CD4-positive, alpha-beta T cell (primary cell): ENCODE measurements at places on chromosomes 16 and 17. TPM values are rescaled to one million over a fixed set of nuclear protein-coding genes. Genes with fewer than 3 reads are reported as not detected.

IL34 gene
- total RNA-seq, result 0.84 TPM

SHISA6 gene
- total RNA-seq, result not detected

TBC1D26 gene
- total RNA-seq, result not detected

ADCY9 gene
- total RNA-seq, result 7.4 TPM

KCTD19 gene
- not detected for total RNA-seq

DNA sequence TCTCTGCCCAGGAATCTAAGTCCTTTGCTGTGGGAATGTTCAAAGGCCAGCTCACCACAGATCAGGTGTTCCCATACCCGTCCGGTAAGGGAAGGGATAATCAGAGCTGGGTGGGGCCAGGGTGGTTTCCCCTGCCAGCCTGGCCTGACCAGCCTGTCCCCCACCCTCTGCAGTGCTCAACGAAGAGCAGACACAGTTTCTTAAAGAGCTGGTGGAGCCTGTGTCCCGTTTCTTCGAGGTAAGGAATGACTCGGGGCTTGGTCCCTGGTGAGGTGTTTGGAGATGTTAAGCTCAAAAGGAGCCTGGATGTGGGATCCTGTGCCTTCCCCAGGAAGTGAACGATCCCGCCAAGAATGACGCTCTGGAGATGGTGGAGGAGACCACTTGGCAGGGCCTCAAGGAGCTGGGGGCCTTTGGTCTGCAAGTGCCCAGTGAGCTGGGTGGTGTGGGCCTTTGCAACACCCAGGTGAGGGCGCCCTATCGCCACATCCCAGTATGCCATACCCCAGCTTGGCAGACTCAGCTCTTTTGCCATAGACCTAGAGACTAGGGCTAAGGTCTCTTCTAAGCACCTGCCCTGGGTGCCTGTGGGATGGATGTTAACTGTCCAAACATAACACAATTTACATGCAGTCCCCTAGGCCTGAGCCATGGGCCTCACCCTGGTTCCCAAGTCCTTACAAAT, 997 bp downstream of the ACADVL start:
- peaks cover 55% of the 10 kb centered on the region for H3K4me1 ChIP-seq
- peak overlapping the region; percentile 70 for H3K4me3 ChIP-seq
- H3K27me3 ChIP-seq, result no peaks in the 10 kb centered on the region
- H3K27ac ChIP-seq, result peak overlapping the region; percentile 79
- peaks cover 41% of the 10 kb centered on the region for H3K36me3 ChIP-seq

- no peak for DNase-seq
- no peaks in the 10 kb centered on the region for H3K27me3 ChIP-seq
- H3K4me3 ChIP-seq, result no peak overlapping the region
- no peaks in the 10 kb centered on the region for H3K4me1 ChIP-seq
Observed at GRCh38 chr16:72921620-72922019, 126.3 kb downstream of the ZFHX3 start.

GRCh38 chr16:88993166-88993761, 16.3 kb upstream of the CBFA2T3 start:
- H3K27me3 ChIP-seq, result no peaks in the 10 kb centered on the region
- DNase-seq, result no peak
- H3K36me3 ChIP-seq, result no peaks in the 10 kb centered on the region
- H3K27ac ChIP-seq, result no peak overlapping the region

GRCh38 chr17:751269-752001, 629 bp downstream of the GEMIN4 start:
- DNase-seq, result peak; percentile 48
- H3K27ac ChIP-seq, result peak overlapping the region; percentile 65
- peak overlapping the region; percentile 59 for H3K4me3 ChIP-seq
- peaks cover 23% of the 10 kb centered on the region for H3K36me3 ChIP-seq

- H3K27ac ChIP-seq, result no peak overlapping the region
- no peaks in the 10 kb centered on the region for H3K36me3 ChIP-seq
- no peak for DNase-seq
- peaks cover 7% of the 10 kb centered on the region for H3K4me1 ChIP-seq
- H3K4me3 ChIP-seq, result no peak overlapping the region
Observed at GRCh38 chr16:3249020-3249419, 7.4 kb downstream of the MEFV start.

DNA sequence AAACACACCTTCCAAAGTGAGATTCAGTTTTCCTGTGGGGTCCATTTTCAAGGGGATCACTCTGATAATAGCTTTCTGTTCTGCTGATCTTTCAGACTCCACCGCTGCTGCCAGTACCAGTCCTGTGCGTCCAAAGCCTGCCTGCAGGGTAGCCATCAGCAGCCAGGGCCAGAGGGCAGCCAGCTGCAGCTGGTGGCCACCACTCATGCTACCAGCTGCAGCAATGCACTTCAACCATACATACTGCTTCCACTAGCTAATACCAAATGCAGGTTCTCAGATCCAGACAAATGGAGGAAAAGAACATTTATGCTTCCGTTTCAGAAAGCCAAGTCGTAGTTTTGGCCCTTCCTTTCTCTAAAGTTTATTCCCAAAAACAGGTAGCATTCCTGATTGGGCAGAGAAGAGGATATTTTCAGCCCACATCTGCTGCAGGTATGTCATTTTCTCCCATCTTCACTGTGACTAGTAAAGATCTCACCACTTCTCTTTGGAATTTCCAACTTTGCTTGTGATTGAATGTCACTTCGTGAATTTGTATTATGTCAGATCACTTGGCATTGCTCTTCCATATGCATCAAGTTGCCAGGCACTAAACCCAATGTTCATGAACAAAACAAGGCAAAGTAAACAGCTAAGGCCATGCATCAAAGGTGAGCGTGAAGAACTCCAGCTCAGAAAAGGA, 1.8 kb downstream of the RNF43 start:
- H3K36me3 ChIP-seq, result no peaks in the 10 kb centered on the region
- H3K27me3 ChIP-seq, result no peaks in the 10 kb centered on the region

- H3K27ac ChIP-seq, result no peak overlapping the region
- H3K36me3 ChIP-seq, result no peaks in the 10 kb centered on the region
- H3K4me3 ChIP-seq, result no peak overlapping the region
Observed at GRCh38 chr17:1916316-1916715, 86.5 kb downstream of the RPA1 start.

- H3K4me1 ChIP-seq, result peaks cover 31% of the 10 kb centered on the region
- DNase-seq, result no peak
- no peaks in the 10 kb centered on the region for H3K36me3 ChIP-seq
- no peak overlapping the region for H3K4me3 ChIP-seq
- no peaks in the 10 kb centered on the region for H3K27me3 ChIP-seq
Observed at GRCh38 chr17:81713556-81714411, 1.7 kb downstream of the SLC25A10 start.

- peak; percentile 80 for DNase-seq
- no peak overlapping the region for H3K27ac ChIP-seq
- peak overlapping the region; percentile 13 for H3K4me3 ChIP-seq
- H3K27me3 ChIP-seq, result no peaks in the 10 kb centered on the region
- no peaks in the 10 kb centered on the region for H3K36me3 ChIP-seq
Observed at GRCh38 chr16:80591071-80591915, 50.5 kb downstream of the DYNLRB2 start.
